ENCODE measurements at places on chromosomes 1 and 21. TPM values are rescaled to one million over a fixed set of nuclear protein-coding genes. Genes with fewer than 3 reads are reported as not detected.

DNA sequence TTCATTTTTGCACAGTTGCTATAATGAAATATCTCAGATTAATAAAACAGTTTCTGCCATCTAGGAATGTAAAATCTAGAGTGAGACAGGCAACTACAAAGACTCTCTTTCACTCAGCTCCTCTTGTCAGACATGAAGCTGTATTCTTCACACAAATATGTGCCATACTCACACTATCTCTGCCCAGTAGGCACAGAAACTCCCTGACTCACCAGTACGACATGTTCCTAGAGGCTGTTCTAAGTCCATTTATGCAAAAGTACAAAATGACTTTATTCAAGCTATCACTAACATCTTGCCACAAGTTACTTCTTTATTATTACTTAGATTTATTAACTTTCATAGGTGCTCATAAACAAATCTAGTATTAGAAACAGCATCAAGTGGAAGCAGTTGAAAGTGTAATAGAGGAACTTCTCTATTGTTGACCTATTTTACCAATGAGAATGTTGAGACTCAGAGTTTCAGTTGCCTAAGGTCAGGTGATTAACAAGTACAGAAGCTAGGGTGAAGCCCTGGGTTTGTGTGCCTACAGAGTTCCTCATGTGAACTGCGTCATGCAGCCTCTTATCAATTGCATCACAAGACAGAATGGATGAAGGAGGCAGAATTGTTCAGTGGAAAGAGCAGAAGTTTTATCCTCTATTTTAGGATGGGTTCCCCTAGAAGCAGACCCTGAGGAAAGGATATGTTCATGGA, 98.9 kb downstream of the RGS2 start:
- no peak overlapping the region for H3K4me3 ChIP-seq
- no peaks in the 10 kb centered on the region for H3K27me3 ChIP-seq
- peaks cover 27% of the 10 kb centered on the region for H3K4me1 ChIP-seq

DNA sequence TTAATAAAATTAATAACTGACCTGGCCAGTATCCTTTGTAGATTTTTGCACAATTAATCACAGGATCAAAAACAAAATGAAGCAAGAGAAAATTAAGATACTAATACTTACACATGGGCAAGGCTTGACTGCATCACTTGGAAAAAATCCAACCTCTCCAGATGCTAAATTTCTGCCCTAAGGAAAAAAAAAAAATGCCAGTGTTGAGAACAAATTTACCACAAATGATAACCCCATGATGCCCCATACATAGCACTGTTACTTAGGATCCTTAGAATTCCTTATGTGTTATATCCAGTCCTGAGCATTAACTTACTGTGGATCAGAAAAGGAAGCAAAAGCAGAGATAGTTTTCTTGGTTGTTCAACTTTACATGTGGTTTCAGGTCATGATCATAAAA, 347.5 kb downstream of the VAV3 start:
- H3K4me3 ChIP-seq: no peak overlapping the region
- DNase-seq: no peak
- H3K27ac ChIP-seq: no peak overlapping the region
- no peaks in the 10 kb centered on the region for H3K4me1 ChIP-seq
- no peaks in the 10 kb centered on the region for H3K27me3 ChIP-seq

- no peaks in the 10 kb centered on the region for H3K36me3 ChIP-seq
- H3K4me3 ChIP-seq: no peak overlapping the region
- H3K4me1 ChIP-seq: no peaks in the 10 kb centered on the region
- no peak overlapping the region for H3K27ac ChIP-seq
- H3K27me3 ChIP-seq: no peaks in the 10 kb centered on the region
- DNase-seq: no peak
These were observed 197.6 kb upstream of the DMRTA2 start for GRCh38 chr1:50620680-50621329.

GRCh38 chr21:36053715-36054062, 6.6 kb downstream of the SETD4 start:
- peaks cover 29% of the 10 kb centered on the region for H3K36me3 ChIP-seq
- H3K27me3 ChIP-seq: no peaks in the 10 kb centered on the region
- DNase-seq: no peak
- H3K27ac ChIP-seq: no peak overlapping the region

- DNase-seq: peak; percentile 68
- peaks cover 10% of the 10 kb centered on the region for H3K4me1 ChIP-seq
- H3K36me3 ChIP-seq: no peaks in the 10 kb centered on the region
- no peaks in the 10 kb centered on the region for H3K27me3 ChIP-seq
- H3K27ac ChIP-seq: no peak within 1 kb of the TSS
These were observed at the start of gene KIF17 for GRCh38 chr1:20717452-20718342. TSS of gene KIF17 (minus strand) at chr1:20718007. CDS start at chr1:20717706, 301 bp downstream.

DNA sequence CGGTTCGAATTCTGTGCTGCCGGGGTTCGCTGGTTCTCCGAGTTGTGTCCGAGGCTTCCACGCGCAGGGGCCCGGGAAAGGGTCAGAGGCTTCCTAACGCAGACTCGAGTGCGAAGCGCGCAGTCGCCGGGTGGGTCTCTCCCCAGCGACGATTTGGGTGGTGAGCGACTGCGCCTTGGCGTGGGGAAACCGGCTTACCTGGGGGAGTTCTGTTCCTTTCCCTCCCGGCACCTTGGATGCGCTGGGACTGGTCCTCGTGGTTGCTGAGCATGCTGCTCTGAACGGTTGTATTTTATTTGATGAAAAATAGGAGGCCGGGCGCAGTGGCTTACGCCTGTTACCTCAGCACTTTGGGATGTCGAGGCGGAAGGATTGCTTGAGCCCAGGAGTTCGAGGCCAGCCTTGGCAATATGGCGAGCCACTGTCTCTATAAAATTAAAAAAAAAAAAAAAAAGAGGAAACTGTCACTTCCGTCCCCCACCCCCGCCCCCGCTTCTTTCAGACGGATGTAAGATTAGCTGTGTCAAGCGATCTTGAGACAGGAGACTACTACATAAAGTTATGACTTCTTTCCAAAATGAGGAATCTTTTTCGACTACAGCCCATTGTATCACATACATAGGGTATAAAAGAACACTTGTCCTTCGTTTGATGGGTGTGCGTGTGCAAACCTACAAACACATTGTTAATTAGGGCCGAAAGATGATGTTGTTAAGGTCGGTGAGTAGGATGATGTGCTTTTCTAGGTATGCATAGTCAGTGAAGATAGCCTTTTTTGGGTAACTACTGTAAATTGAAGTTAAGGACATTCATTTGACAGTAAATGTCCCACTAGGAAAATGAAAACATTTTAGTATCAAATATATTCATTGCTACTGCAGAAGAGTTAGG, at the start of gene CCDC18:
CCDC18 (plus strand) TSS at position 2 of the 891 bp plus-strand sequence. CDS start 2,638 bp downstream, outside the sequence.
- H3K4me1 ChIP-seq: peaks cover 17% of the 10 kb centered on the region
- peak within 1 kb of the TSS; percentile 57 for H3K4me3 ChIP-seq
- H3K27ac ChIP-seq: peak within 1 kb of the TSS; percentile 99
- DNase-seq: no peak
- H3K27me3 ChIP-seq: no peaks in the 10 kb centered on the region

- H3K4me1 ChIP-seq: no peaks in the 10 kb centered on the region
- DNase-seq: no peak
- no peak overlapping the region for H3K4me3 ChIP-seq
- no peak overlapping the region for H3K27ac ChIP-seq
- H3K27me3 ChIP-seq: no peaks in the 10 kb centered on the region
These were observed 1313.1 kb downstream of the MRPL39 start for GRCh38 chr21:24294171-24294570.

DNA sequence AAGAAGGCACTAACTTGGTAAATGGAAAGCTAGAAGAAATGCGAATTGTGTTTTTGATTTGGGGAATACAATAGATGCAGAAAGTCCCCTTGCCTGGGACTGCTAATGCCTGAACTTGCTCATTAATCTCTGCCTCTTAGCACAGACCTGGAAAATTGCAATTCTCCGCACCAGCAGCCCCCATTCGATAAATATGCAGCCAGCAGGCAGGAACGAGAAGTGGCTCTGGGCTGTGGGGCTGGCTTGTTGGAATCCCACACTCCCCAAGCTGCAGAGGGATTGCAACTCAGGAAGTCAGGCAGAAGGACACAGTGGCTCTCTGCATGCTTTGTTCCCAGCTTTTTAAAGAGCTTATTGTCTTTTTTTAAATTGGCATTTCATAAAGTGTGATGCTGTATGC, 51.3 kb downstream of the PCP4 start:
- no peaks in the 10 kb centered on the region for H3K27me3 ChIP-seq
- H3K4me3 ChIP-seq: no peak overlapping the region
- no peak overlapping the region for H3K27ac ChIP-seq
- no peaks in the 10 kb centered on the region for H3K4me1 ChIP-seq
- no peaks in the 10 kb centered on the region for H3K36me3 ChIP-seq

- no peak overlapping the region for H3K27ac ChIP-seq
- no peaks in the 10 kb centered on the region for H3K4me1 ChIP-seq
- H3K4me3 ChIP-seq: no peak overlapping the region
- no peaks in the 10 kb centered on the region for H3K36me3 ChIP-seq
These were observed 528.6 kb downstream of the PTPRC start for GRCh38 chr1:199167460-199167859.

GRCh38 chr1:10472220-10473144, at the start of gene DFFA:
TSS of gene DFFA (minus strand) at chr1:10472529. CDS start at chr1:10472458, 71 bp downstream.
- H3K27me3 ChIP-seq: no peaks in the 10 kb centered on the region
- DNase-seq: peak; percentile 96
- peak within 1 kb of the TSS; percentile 90 for H3K4me3 ChIP-seq
- H3K36me3 ChIP-seq: no peaks in the 10 kb centered on the region

DNA sequence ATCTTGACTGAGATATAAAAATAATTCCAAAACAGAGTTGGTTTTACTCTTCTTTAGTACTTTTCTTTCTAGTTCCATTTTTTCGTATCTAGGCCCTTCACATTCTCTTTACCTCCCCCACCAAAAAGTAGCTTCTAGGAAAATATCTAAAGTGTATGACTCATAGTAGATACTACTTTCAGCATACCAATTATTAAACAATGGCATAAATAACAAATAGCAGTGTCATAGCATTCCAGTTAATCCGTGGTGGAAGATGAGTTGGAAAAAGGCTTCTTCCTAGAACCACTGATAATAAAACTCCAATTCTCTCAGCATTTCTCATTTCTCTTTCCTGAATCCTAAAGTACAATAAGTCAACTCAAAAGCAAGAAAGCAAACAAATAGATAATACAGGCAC, 859.0 kb upstream of the B3GALT2 start:
- no peak overlapping the region for H3K27ac ChIP-seq
- H3K4me1 ChIP-seq: no peaks in the 10 kb centered on the region
- H3K4me3 ChIP-seq: no peak overlapping the region
- H3K36me3 ChIP-seq: no peaks in the 10 kb centered on the region
- H3K27me3 ChIP-seq: no peaks in the 10 kb centered on the region
- no peak for DNase-seq

- no peaks in the 10 kb centered on the region for H3K4me1 ChIP-seq
- no peak for DNase-seq
- H3K4me3 ChIP-seq: no peak overlapping the region
- no peaks in the 10 kb centered on the region for H3K27me3 ChIP-seq
- H3K36me3 ChIP-seq: no peaks in the 10 kb centered on the region
These were observed 269.2 kb downstream of the SDCCAG8 start for GRCh38 chr1:243525085-243525487.

GRCh38 chr1:215418876-215419447, 148.1 kb upstream of the KCTD3 start:
- no peak overlapping the region for H3K4me3 ChIP-seq
- H3K36me3 ChIP-seq: no peaks in the 10 kb centered on the region
- no peak for DNase-seq
- H3K27me3 ChIP-seq: no peaks in the 10 kb centered on the region
- H3K27ac ChIP-seq: no peak overlapping the region

GRCh38 chr1:230427981-230428380, 1.8 kb upstream of the PGBD5 start:
- H3K36me3 ChIP-seq: no peaks in the 10 kb centered on the region
- H3K4me1 ChIP-seq: peaks cover 18% of the 10 kb centered on the region
- no peak for DNase-seq
- no peak overlapping the region for H3K4me3 ChIP-seq
- no peaks in the 10 kb centered on the region for H3K27me3 ChIP-seq

DNA sequence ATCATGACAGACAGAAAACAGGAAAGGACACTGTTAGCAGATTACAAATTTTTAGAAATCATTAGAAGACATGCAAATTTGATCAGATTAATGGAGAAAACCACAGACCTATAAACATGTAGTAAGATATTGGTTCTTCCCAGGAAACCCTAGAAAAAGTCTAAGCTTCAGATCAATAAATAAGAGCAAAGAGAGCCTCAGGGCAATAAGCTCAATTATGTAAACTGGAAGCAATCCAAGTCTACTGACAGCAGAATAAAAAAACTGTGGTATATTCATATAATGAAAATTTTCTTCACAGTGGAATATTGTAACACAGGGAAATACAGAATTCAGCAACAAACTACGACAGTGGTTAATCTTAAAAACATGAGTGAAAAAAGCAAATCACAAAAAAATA, 36.3 kb downstream of the NRDC start:
- H3K27me3 ChIP-seq: no peaks in the 10 kb centered on the region
- H3K4me3 ChIP-seq: no peak overlapping the region
- H3K36me3 ChIP-seq: no peaks in the 10 kb centered on the region
- H3K4me1 ChIP-seq: no peaks in the 10 kb centered on the region

- H3K4me3 ChIP-seq: no peak overlapping the region
- no peaks in the 10 kb centered on the region for H3K36me3 ChIP-seq
- H3K27ac ChIP-seq: no peak overlapping the region
- no peak for DNase-seq
- H3K27me3 ChIP-seq: no peaks in the 10 kb centered on the region
These were observed 6.8 kb upstream of the PUM1 start for GRCh38 chr1:31072304-31072746.

DNA sequence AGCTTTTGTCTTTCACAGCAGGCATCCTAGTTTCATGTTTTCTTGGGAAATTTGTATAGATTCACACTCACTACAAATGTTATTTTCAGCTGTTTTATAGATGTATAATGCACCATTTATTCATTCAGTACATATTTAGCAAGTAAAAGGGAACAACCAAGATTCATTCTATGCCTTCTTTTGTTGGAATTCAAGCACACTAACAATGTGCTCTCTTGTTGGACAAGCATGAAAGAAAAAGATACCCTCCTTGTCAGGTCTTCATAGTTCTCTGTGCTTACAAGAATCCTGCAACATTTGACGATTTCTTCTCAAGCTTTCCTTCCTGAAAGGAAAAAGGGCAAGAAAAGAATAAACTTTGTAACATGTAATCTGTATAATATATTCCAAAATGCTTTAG, 456.0 kb downstream of the USP25 start:
- no peaks in the 10 kb centered on the region for H3K36me3 ChIP-seq
- no peaks in the 10 kb centered on the region for H3K4me1 ChIP-seq
- H3K4me3 ChIP-seq: no peak overlapping the region
- H3K27ac ChIP-seq: no peak overlapping the region
- DNase-seq: no peak

GRCh38 chr1:96715482-96715881, 6.1 kb upstream of the PTBP2 start:
- H3K27ac ChIP-seq: no peak overlapping the region
- H3K27me3 ChIP-seq: no peaks in the 10 kb centered on the region
- DNase-seq: no peak
- H3K4me3 ChIP-seq: no peak overlapping the region
- H3K36me3 ChIP-seq: no peaks in the 10 kb centered on the region
- no peaks in the 10 kb centered on the region for H3K4me1 ChIP-seq

GRCh38 chr1:94514095-94514727, 27.3 kb downstream of the F3 start:
- H3K36me3 ChIP-seq: peaks cover 3% of the 10 kb centered on the region
- peak; percentile 30 for DNase-seq
- no peak overlapping the region for H3K27ac ChIP-seq
- peaks cover 11% of the 10 kb centered on the region for H3K4me1 ChIP-seq
- no peaks in the 10 kb centered on the region for H3K27me3 ChIP-seq

The PRKCZ gene
- total RNA-seq: 10.9 TPM

The LRRC47 gene
- 40.0 TPM for total RNA-seq

The ASCL5 gene
- total RNA-seq: 4.6 TPM

The ADGRB2 gene
- total RNA-seq: 3.0 TPM

The TTC22 gene
- 12.2 TPM for total RNA-seq

The OR2L3 gene
- not detected for total RNA-seq

The CCDC30 gene
- total RNA-seq: 8.9 TPM

Data from body of pancreas (tissue), 4 donors.